NCI-H526 (cell line): ENCODE measurements at places on chromosomes 2 and 18.

- DNase-seq = no peak
Observed at GRCh38 chr2:221845021-221845365, 272.9 kb upstream of the EPHA4 start.

DNA sequence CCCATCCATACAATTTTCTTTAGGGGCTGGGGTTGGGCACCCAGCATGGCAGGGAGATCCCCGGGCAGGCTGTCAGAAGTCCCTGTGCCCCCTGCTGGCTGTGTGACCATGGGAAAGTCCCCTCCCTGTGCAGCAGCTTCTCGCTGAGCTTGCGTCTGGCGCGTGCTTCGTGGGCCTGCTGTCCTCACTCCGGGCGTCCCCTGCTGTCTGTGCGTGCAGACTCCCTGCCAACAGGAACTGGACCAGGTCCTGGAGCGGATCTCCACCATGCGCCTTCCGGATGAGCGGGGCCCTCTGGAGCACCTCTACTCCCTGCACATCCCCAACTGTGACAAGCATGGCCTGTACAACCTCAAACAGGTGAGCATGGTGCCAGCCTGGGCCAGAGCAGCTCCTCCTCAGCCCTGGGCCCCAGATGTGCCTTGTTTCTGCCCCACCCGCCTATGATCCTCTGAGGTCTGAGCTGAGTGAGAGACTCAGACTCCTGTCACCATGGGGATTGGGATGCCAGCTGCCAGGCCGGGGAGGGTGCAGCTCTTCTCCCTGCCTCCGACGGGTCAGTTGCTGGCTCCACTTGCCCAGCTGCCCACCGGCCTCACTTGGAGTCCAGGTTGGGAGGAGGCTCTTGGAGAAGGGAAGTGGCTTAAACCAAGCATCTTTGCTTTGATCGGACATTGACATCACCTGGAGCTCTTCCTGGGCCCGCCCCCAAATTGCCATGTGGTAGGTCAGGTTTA, 28.6 kb downstream of the IGFBP2 start:
- peak; percentile 26 for DNase-seq

DNA sequence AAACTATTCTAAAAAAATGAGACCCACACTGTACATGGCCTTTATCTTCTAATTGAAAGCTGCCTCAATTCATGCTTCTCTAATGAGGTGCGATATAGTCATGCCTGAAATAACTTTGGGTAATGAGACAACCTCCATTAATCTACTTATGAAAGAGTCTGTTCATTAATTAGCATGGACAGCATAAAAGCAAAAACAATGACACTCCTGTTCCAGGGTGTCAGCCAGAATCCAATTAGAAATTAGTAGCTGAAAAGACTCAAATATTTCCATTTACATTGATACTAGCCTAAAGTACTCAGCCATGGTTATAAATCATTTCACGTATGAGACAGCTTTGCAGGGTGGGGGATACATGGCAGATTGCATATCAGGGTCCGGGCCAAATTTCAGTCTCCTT, 288.7 kb downstream of the AKAIN1 start:
- no peak for DNase-seq

GRCh38 chr2:139529080-139529479, 748.9 kb upstream of the NXPH2 start:
- DNase-seq = peak; percentile 3

DNA sequence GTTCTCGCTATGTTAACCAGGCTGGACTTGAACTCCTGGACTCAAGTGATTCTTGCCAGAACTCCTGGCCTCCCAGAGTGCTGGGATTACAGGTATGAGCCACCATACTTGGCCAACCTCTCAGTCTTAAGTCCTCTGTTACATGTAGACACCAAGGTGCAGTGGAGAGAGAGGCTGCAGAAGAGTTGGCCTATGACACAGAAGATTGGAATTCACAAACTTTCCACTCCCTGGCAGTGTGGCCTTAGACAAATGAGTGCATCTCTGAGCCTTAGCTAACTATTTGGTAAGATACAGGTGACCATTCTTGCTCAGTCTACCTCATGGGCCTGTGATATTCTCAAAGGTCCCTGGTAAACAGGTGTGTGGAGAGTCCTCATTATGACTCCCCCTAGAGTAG, 159.7 kb downstream of the MYCN start:
- DNase-seq = no peak

GRCh38 chr18:48129621-48130082, 199.2 kb upstream of the SMAD2 start:
- no peak for DNase-seq

DNA sequence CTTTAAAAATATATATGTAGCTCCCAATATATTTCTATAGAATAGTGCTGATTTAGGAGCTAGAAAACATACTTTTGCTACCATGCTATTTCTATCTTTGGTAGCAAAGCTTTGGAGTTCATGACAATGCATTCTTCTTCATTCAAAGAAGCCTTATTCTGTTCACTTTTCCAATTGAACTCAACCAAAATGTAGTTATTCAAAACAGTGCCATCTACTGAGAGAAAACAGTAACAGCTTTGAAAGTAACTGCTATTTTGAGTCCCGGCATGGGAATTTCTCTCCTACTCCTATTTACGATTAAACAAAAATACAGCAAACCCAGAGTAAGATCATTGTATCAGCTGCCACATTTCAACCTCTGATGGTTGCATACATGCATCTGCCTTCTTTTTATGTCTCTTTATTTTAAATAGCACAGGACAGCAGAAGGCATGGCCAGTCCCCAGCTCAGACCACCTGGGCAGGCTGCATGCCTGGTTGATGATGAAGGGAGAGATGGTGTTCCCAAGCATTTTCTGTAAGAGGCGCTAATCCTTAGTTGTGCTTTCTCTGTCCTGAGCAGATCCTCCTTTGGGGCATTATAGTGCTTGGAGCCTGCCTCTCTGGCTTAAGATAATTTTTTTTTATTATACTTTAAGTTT, 69.7 kb upstream of the SULT1C3 start:
- DNase-seq = peak; percentile 2

- DNase-seq = no peak
Observed at GRCh38 chr2:227414846-227415245, 27.1 kb upstream of the SCYGR1 start.

GRCh38 chr18:40414155-40414754, 1540.8 kb upstream of the PIK3C3 start:
- DNase-seq = no peak

- no peak for DNase-seq
Observed at GRCh38 chr2:227485429-227485828, 13.5 kb downstream of the AGFG1 start.
